Stomach (tissue), 19 donors: ENCODE measurements at places on chromosomes 3 and 15. TPM values are rescaled to one million over a fixed set of nuclear protein-coding genes. Genes with fewer than 3 reads are reported as not detected.

DNA sequence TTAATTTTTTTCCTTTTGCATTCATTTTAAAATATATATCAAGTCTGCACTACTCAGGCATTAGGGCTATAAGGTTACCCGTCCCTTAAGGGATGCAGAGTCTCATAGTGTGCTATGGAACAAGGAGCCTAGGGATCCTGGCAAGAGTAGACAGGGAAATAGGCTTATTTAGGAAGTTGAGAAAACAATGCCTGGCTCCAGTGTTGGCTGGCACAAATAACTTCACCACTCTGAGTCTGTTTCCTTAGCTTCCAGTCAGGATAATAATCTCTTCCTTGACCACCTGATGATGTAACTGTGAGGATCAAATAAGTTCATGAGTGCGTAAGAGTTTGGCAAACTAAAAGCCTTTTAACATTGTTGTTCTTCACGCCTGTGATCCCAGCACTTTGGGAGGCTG is 540.8 kb upstream of the IL12A start:
- H3K27ac ChIP-seq = no peak overlapping the region
- no peaks in the 10 kb centered on the region for H3K36me3 ChIP-seq
- H3K4me3 ChIP-seq = no peak overlapping the region
- DNase-seq = no peak
- no peaks in the 10 kb centered on the region for H3K4me1 ChIP-seq
- no peaks in the 10 kb centered on the region for H3K27me3 ChIP-seq

DNA sequence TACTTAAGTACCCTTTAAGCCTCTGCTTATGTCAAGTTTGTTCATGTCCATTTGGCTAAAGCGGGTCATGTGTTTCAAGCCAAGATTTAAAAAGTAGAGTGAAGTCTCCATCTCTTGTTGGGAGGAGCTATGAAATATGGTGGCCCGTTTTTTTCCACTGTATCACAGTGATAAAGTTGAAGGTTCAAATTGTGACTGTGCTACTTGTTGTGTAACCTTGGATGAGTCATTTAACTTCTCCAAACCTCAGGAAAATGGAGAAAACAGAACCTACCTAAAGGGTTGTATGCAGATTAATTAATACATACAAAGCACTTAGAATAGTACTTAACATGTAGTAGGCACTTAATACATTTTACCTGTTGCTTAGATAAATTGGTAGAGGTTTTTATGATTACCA is 43.4 kb downstream of the SNAPC5 start:
- no peaks in the 10 kb centered on the region for H3K27me3 ChIP-seq
- DNase-seq = no peak
- no peaks in the 10 kb centered on the region for H3K4me1 ChIP-seq
- peaks cover 11% of the 10 kb centered on the region for H3K36me3 ChIP-seq
- no peak overlapping the region for H3K4me3 ChIP-seq

- H3K4me1 ChIP-seq = no peaks in the 10 kb centered on the region
- no peaks in the 10 kb centered on the region for H3K36me3 ChIP-seq
- no peak overlapping the region for H3K4me3 ChIP-seq
- no peaks in the 10 kb centered on the region for H3K27me3 ChIP-seq
These were observed 151.4 kb downstream of the WNT7A start for GRCh38 chr3:13728487-13728886.

DNA sequence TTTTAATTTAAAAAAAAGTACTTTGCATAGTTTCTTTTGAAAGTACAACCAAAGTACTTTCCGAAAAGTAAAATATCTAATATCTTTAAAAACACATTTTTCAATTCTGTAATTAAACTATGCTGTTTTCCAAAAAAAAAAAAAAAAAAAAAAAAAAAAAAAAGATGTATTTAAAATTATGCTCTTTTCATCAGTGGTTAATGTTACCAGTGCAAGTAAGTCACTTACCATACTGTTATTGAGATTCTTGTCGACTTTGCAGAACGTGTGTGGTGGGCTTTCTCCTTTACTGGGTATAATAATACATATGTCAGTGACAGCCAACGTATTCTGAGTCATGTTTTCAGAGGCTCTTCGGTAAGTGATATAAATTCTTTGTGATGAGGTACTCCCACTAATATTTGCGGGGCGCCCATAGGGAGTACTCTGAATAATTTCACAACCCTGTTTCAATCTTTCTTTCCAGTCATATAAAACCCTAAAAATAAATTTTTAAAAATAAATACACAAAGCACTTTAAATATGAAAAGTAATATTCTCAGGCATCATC is 39.9 kb downstream of the DENND4A start:
- DNase-seq = no peak
- peaks cover 11% of the 10 kb centered on the region for H3K4me1 ChIP-seq
- no peaks in the 10 kb centered on the region for H3K27me3 ChIP-seq
- peaks cover 30% of the 10 kb centered on the region for H3K36me3 ChIP-seq

- peaks cover 42% of the 10 kb centered on the region for H3K4me1 ChIP-seq
- DNase-seq = peak; percentile 79
- peak within 1 kb of the TSS; percentile 80 for H3K4me3 ChIP-seq
- H3K36me3 ChIP-seq = no peaks in the 10 kb centered on the region
These were observed at the start of gene MRAS for GRCh38 chr3:138347960-138348753. MRAS (plus strand) TSS chr3:138348579; CDS start chr3:138372884, 24,305 bp downstream.

DNA sequence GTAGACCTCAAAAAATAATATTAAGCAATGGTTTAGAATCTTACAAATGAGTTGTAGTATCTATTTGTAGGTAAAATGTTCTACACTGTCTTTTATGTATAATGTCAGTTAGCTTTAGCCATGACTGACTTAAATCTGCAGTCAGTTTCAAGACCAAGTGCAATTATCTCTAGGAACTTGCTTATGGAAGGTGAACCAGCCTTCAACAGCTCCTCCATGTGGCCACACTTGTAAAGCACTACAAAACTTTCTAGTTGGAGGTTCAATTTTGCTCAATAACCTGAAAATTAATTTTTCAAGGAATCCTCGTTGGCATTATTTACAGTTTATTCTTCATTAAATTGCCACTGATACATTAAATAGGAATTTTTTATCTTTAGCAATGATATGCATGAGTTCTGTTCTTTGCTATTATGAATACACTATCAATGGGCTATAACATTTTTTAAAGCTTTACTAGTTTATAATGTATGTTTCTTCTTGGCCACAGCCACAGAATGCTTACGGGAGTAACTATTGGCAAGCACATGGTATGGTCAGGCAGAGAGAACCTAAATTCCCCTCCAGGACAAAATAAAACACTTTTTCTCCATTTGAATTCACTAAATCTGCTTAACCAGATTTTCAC is 315.3 kb upstream of the UBE2E2 start:
- no peaks in the 10 kb centered on the region for H3K4me1 ChIP-seq
- no peaks in the 10 kb centered on the region for H3K27me3 ChIP-seq
- H3K4me3 ChIP-seq = no peak overlapping the region
- H3K27ac ChIP-seq = no peak overlapping the region

- no peak for DNase-seq
- H3K36me3 ChIP-seq = no peaks in the 10 kb centered on the region
- no peak overlapping the region for H3K4me3 ChIP-seq
- no peaks in the 10 kb centered on the region for H3K4me1 ChIP-seq
These were observed 25.6 kb downstream of the ACAN start for GRCh38 chr15:88828791-88829190.

GRCh38 chr3:105140899-105141367 is 225.8 kb upstream of the ALCAM start:
- no peak overlapping the region for H3K4me3 ChIP-seq
- no peak for DNase-seq
- no peaks in the 10 kb centered on the region for H3K36me3 ChIP-seq
- no peaks in the 10 kb centered on the region for H3K4me1 ChIP-seq
- H3K27ac ChIP-seq = peak overlapping the region; percentile 10

DNA sequence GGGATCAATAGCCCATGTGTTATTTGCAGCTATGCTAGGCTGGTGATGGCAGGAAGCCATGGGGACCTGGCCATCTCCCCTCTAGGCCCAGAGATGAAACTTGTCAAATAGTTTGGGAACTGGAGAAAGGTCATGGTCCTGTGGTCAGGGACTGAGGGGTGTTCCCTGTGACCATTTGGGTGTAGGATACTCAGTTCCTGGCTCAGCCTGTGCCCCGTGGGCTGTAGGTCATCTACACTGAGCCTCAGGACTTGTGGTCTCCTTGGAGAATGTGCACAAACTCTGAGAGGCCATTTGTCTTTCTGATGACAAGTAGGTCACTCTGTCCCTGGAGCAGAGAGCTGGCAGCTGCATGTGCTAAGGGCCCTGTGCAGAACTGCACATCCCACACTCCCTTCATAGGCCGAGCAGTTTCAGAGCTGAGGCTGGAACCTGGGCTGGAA is 17.5 kb downstream of the GASK1A start:
- DNase-seq = no peak
- no peaks in the 10 kb centered on the region for H3K36me3 ChIP-seq
- no peak overlapping the region for H3K4me3 ChIP-seq

GPR176 gene
- 0.29 TPM for total RNA-seq

LTF gene
- 22.4 TPM for total RNA-seq

KNG1 gene
- not detected for total RNA-seq

DNA sequence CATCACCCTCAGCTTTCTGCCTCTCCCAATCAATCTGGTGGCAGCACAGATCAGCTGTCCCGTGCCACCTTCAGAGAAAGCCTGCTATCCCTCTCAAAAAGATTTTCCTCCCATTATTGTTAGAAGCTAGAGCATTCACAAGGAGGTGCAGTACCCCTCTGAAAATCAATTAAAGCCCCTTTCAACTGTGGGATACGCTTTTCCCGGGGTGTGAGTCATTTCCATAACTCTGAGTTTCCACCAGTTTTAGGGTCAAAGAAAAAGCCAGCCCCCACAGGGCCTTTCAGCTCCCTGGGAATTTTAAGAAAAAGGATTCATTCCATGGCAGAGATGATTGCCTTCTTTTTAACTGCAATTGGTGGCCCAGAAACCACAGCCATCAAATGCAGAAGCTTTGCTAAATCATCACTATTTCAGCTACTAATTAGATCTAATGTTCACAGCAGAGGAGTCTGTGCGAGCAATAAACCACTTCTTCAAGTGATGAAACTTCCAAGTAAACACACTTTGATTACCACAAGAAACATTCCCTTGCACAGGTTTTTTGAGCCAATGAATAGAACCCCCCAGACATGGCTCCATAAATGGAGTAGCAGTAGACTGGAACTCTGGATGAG is 270.0 kb upstream of the TPRG1 start:
- peak overlapping the region; percentile 26 for H3K27ac ChIP-seq
- H3K36me3 ChIP-seq = no peaks in the 10 kb centered on the region
- no peak overlapping the region for H3K4me3 ChIP-seq

GRCh38 chr15:87619161-87619960 is 637.2 kb downstream of the NTRK3 start:
- no peaks in the 10 kb centered on the region for H3K36me3 ChIP-seq
- H3K4me1 ChIP-seq = no peaks in the 10 kb centered on the region
- no peaks in the 10 kb centered on the region for H3K27me3 ChIP-seq

DNA sequence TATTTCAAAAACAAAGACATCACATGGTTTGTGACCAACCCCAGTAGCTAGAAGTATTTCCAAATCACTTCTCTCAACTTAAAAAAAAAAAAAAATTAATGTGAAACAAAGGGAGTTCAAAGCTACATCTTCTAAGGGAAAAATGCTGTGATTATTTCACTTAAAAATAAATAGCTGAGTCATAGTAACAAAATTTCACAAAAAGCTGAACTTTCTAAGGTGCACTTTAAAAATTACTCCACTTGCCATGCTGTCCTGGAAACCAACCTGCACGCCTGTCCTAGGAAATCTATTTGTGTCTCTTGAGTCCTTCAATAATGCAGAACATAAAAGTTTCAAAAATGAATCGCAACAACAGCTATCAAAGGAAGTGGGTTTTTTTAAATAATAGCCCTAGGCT is 1.8 kb downstream of the ACAP2 start:
- peaks cover 45% of the 10 kb centered on the region for H3K4me1 ChIP-seq
- no peaks in the 10 kb centered on the region for H3K36me3 ChIP-seq
- peak overlapping the region; percentile 98 for H3K4me3 ChIP-seq
- H3K27ac ChIP-seq = no peak overlapping the region
- H3K27me3 ChIP-seq = no peaks in the 10 kb centered on the region

DNA sequence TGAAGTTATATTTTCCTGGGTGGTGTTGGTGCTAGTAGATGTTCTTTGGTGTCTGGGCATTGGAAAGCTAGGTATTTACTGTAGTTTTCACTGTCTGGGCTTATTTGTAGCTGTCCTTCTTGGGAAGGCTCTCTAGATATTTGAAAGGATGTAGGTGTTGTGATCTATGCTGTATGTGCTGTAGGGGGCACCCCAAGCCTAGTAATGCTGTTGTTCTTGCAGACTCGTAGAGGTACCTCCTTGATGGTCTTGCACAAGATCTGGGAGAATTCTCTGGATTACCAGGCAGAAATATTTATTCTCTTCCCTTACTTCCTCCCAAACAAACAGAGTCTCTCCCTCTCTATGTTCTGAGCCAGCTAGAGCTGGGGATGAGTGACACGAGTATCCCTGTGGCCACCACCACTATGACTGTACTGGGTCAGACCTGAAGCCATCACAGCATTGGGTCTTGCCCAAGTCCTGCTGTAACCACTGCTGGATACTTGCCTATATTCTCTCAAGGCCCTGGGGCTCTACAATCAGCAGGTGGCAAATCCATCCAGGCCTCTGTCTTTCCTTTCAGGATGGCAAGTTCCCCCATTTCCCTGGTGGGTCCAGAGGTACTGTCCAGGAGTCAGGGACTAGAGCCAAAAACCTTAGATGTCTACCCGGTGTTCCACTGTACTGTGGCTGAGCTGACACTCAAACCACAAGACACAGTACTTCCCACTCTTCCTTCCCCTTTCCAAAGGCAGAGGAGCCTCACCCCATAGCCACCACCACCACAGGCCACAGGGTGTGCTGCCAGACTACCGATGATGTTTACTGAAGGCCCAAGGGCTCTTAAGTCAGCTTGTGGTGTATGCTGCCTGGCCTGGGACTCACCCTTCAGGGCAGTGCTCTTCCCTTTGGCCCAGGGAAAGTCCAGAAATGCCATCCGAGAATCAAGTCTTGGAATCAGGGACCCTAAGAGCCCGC is 195.2 kb upstream of the DPPA4 start:
- H3K4me1 ChIP-seq = no peaks in the 10 kb centered on the region
- no peak overlapping the region for H3K4me3 ChIP-seq
- DNase-seq = peak; percentile 78
- no peak overlapping the region for H3K27ac ChIP-seq

GRCh38 chr3:111720681-111721380 is 125.7 kb upstream of the ZBED2 start:
- no peak overlapping the region for H3K27ac ChIP-seq
- DNase-seq = no peak
- H3K36me3 ChIP-seq = no peaks in the 10 kb centered on the region
- H3K27me3 ChIP-seq = no peaks in the 10 kb centered on the region
- H3K4me1 ChIP-seq = peaks cover 11% of the 10 kb centered on the region

- H3K27me3 ChIP-seq = no peaks in the 10 kb centered on the region
- H3K4me3 ChIP-seq = no peak overlapping the region
- DNase-seq = no peak
- H3K36me3 ChIP-seq = no peaks in the 10 kb centered on the region
These were observed 337.2 kb upstream of the ROBO2 start for GRCh38 chr3:76702676-76703075.

H1-8 gene
- total RNA-seq = not detected

DUOXA2 gene
- 21.7 TPM for total RNA-seq

HRG gene
- not detected for total RNA-seq

GRCh38 chr15:57881361-57881760 is 174.8 kb downstream of the POLR2M start:
- DNase-seq = no peak
- H3K27me3 ChIP-seq = peaks cover 9% of the 10 kb centered on the region
- no peaks in the 10 kb centered on the region for H3K36me3 ChIP-seq
- no peak overlapping the region for H3K27ac ChIP-seq
- no peaks in the 10 kb centered on the region for H3K4me1 ChIP-seq

- DNase-seq = peak; percentile 80
- no peak overlapping the region for H3K4me3 ChIP-seq
- no peaks in the 10 kb centered on the region for H3K27me3 ChIP-seq
- H3K36me3 ChIP-seq = no peaks in the 10 kb centered on the region
These were observed 2.0 kb upstream of the SEMA3G start for GRCh38 chr3:52446631-52447511.

GRCh38 chr3:121943431-121943830 is 49.2 kb downstream of the SLC15A2 start:
- H3K4me3 ChIP-seq = no peak overlapping the region
- no peaks in the 10 kb centered on the region for H3K27me3 ChIP-seq
